Activated T-helper 1 cell treated with anti-CD3 and anti-CD28 coated beads, Interleukin-12 subunit alpha, Interleukin-12 subunit beta, Interleukin-2, Interleukin-4 antibody, amounts not matched to agents 30 ng/mL and 10 ng/mL and 1 ng/mL, durations not matched to agents 14 hours and 24 hours and 36 hours (primary cell): ENCODE measurements at places on chromosomes 2 and 18. TPM values are rescaled to one million over a fixed set of nuclear protein-coding genes. Genes with fewer than 3 reads are reported as not detected.
A peak's percentile ranks its signal among the peaks of the same experiment; 100 is the strongest.

GRCh38 chr2:147288131-147288530 lies 556.7 kb upstream of the ACVR2A start:
- DNase-seq, result peak; percentile 37

DNA sequence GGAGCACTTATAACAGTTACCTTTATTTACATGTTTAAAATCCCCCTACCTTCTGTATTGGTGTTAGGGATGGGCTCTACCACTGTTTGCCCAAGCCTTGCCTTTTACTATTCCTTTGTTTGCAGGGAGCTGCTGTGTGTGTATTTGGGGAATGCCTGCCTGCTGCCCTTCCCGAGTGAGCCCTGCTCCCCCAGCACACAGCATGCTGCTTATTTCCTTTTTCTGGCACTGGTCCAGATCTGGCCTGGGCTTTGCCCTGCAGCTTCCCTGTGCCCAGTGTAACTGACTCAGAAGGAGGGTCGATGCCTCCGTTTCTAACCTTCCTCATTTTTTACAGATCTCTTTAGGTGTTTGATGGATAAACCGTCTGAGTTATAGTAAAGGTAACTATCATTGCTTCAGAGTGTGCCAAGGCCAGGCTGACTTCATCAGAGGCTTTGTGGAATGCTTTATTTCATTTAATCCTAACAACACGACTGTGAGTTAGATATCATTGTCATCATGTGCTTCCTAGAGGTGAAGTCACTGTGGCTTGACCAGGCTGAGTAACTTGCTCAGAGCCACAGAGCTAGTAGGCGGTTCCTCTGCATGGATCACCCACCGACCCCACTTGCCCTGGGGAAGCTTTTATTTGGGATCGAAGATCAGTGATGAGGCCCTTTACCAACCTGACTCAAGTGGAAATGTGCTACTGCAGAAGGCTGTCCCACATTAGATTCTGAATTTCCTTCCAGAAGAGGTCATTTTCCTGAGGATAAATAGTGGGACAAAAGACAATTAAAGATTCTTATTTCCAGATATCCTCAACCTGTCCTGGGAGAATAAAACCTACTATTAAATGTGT lies 238.8 kb downstream of the ZNF407 start:
- DNase-seq, result no peak

DNA sequence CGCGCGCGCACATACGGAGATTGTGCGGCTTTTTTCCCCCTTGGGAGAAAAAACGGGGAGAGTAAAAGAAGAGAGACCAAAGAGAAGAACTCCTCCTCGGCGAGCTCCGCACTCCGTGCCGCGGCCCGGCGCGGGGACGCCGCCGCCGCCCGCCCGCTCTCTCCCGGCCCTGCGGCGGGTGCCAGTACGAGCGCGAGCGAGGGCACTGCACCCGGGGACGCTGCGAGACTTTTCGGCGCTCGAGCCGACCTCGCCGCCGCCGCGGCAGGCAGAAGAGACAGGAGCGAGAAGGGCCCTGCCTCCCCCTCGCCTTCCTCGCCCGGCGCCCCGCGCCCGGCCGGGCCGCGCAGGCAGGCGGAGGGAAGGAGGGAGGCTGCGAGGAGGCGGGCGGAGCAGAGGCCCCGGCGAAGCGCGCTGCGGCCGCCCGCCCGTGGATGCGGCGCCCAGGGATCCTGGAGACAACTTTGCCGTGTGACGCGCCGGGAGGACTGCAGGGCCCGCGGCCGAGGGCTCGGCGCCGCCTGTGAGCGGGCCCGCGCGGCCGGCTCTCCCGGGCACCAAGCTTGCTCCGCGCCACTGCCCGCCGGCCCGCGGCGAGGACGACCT lies 857 bp upstream of the INHBB start:
- no peak for DNase-seq

FAM136A gene
- total RNA-seq, result 88.9 and 89.1 TPM in 2 replicates

MIB1 gene
- 29.8 and 31.7 TPM in 2 replicates for total RNA-seq

DNA sequence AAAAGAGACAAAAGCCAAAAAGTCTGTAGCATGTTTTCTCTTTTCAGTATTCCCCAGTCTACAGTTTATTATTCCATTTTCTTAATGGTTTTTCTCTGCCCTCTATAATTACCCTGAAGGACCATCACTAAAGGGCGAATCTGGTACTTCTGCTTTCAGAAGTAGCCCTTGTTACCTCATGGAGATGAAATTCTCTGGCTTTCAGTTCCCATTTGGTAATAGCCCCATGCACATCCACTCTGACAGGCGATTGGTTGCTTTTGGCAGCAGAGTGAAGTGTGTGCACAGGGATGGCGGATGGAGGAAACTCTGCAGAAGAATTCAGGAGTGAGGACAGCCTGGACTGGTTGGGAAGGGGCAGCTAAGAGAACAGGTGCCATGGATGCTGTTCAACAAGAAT lies 66.3 kb upstream of the NABP1 start:
- no peak for DNase-seq

DNA sequence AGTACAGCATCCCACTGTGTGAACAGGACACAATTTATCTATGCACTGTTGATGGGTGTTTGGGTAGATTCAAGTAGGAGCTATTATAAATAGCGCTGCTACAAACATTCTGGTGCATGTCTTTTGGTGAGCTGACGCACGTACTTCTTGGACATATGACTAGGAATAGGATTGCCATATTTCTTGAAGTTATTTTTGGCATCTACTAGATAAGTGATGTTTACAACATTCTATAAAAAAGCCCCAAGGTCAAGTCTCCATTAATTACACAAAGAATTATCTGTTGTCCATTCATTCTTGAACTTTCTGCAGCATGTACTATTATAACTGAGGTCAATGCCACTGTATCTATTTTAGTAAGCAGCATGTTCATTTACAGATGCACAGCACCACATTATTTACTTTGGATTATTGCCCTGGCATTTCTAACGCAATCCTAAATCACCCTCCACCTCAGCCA lies 225.5 kb upstream of the TMEM200C start:
- no peak for DNase-seq

- DNase-seq, result no peak
Measured at GRCh38 chr2:94982675-94983074, 42.8 kb upstream of the MAL start.

DNA sequence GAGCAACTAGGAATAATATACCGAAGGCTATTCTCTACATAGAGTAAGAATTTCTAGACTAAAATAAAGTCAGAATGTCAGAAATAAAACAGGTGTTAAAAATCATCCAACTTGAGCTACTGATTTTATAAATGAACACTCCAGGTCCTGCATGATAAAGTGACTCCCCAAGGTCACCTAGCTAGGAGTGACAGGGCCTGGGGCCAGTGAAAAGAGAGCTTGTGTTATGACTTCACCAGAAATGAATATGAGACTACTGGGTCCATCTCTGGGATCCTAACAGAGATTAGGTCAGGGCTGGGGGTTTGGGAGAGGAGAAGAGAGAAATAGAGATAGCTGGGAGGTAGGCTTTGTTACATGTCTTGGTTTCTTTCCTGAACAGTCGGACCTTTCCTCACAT lies 89.7 kb upstream of the CYP1B1 start:
- no peak for DNase-seq
